Activated naive CD4-positive, alpha-beta T cell treated with anti-CD3 and anti-CD28 coated beads for 36 hours (primary cell): ENCODE measurements at places on chromosomes 3 and 15.

DNA sequence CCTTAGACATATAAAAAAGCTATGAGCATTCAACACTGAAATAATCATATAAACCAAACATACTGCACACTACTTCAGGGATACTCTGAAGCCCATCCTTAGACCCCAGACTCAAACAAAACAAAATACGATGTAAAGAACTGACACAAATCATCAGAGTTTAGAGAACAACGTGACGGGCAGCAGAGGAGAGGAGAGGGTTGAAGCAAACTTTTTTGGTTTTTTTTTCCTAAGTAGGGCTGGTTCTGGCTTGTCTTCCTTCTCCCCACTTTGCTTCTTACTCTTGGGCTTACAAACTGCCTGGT, 34.7 kb downstream of the GAP43 start:
- peak overlapping the region; percentile 90 for H3K4me3 ChIP-seq
- H3K27me3 ChIP-seq: peaks cover 3% of the 10 kb centered on the region
- DNase-seq: no peak
- peaks cover 1% of the 10 kb centered on the region for H3K36me3 ChIP-seq
- peaks cover 39% of the 10 kb centered on the region for H3K4me1 ChIP-seq

GRCh38 chr3:179016979-179017670, 54.5 kb downstream of the ZMAT3 start:
- H3K27ac ChIP-seq: peak overlapping the region; percentile 7
- H3K4me1 ChIP-seq: peaks cover 48% of the 10 kb centered on the region

- no peak overlapping the region for H3K27ac ChIP-seq
- no peak for DNase-seq
- no peaks in the 10 kb centered on the region for H3K27me3 ChIP-seq
- no peaks in the 10 kb centered on the region for H3K36me3 ChIP-seq
- H3K4me1 ChIP-seq: no peaks in the 10 kb centered on the region
- no peak overlapping the region for H3K4me3 ChIP-seq
Measured at GRCh38 chr15:62781081-62781497, 261.5 kb upstream of the TPM1 start.

DNA sequence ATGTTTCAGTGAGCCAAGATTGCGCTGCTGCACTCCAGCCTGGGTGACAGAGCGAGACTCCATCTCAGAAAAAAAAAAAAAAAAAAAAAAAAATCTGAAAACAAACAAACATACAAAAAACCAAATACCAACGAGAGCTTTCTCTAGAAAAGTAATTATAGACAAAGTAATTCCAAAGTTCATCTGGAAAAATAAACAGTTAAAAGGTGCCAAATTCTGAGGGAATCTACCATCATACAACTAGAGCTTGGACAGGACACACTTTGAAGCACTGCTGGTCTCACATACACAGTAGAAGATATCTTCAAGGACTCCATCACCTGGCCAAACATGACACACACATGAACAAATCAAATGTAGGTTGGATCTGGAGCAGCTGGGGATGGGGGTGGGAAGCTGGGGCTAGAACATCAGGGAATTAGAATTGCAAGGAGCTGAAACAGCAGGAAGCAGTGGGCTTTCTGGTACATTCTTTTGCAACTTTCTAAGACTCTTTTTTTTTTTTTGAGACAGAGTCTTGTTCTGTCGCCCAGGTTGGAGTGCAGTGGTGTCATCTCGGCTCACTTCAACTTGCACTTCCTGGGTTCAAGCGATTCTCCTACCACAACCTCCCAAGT, 41.1 kb upstream of the CTSH start:
- no peaks in the 10 kb centered on the region for H3K36me3 ChIP-seq
- H3K27me3 ChIP-seq: no peaks in the 10 kb centered on the region
- no peak overlapping the region for H3K27ac ChIP-seq
- no peak for DNase-seq
- no peak overlapping the region for H3K4me3 ChIP-seq
- H3K4me1 ChIP-seq: no peaks in the 10 kb centered on the region

- H3K36me3 ChIP-seq: no peaks in the 10 kb centered on the region
- no peaks in the 10 kb centered on the region for H3K4me1 ChIP-seq
- H3K27me3 ChIP-seq: no peaks in the 10 kb centered on the region
- H3K27ac ChIP-seq: no peak overlapping the region
Measured at GRCh38 chr15:61299075-61299763, 70.1 kb upstream of the RORA start.

- peaks cover 38% of the 10 kb centered on the region for H3K4me1 ChIP-seq
- no peaks in the 10 kb centered on the region for H3K36me3 ChIP-seq
- no peaks in the 10 kb centered on the region for H3K27me3 ChIP-seq
- no peak overlapping the region for H3K27ac ChIP-seq
Measured at GRCh38 chr3:189286188-189286587, 114.4 kb downstream of the TPRG1 start.

- no peaks in the 10 kb centered on the region for H3K27me3 ChIP-seq
- H3K36me3 ChIP-seq: no peaks in the 10 kb centered on the region
- no peak overlapping the region for H3K27ac ChIP-seq
- no peak for DNase-seq
Measured at GRCh38 chr3:151265166-151265565, 13.2 kb downstream of the P2RY14 start.

DNA sequence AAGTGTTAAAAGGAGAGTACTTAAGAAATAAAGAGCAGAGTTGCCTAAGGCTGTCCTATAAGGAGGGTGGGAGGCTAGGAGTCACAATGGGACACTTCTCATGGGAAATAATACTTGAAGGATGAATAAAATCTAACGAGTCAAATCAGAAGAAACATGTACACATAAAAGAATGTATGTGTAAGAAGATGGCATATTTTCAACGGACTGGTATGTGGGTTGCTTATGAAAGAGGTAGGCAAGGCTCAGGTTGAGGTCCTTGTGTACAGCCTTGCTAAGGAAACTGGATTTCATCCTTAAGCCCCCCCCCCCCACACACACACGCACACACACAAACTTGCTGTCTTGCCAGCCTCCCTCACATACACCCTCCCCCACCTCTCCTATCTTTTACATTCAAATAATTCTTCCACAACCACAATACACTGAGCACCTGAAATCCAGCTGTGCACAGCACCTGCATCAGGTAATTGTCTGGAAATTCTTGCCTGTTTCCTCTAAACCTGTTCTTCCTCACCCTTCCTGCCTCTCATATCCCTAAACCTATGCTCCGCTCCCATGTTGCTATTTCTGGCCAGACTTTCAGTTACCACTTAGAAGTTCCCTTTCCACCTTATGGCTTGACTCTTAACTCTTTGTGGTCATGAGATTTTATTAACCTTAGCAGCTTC, 79.2 kb downstream of the FMN1 start:
- no peaks in the 10 kb centered on the region for H3K36me3 ChIP-seq
- H3K27ac ChIP-seq: no peak overlapping the region
- no peaks in the 10 kb centered on the region for H3K4me1 ChIP-seq

DNA sequence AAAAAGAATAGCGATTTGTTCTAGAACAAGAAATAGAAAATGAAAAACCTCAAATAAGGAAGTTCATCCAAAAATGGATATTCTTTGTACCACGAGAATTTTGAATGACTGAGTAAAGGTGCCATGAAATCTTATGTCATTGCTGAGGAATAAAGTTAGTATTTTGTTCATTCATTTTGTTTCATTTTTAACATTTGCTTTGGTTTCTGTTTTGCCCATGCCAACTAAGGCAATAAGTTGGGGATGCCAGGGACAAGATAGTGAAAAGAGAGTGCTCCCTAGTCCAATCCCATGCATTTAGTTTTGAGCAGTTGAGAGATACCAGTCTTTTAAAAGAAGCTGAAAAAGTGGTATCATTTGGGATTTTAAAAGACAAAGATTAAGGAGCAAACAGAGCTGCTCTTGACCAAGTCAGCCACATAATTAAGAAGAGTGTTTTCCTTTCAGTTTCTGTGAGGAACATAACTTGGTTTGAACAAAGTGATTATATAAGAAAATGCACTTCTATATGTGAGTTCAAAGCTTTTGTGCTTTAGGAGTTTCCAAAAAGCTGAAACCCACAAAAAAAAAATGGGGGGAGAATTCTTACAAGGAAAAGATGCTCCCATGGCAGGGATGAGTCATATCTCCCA, 201.4 kb downstream of the PLOD2 start:
- DNase-seq: no peak
- no peaks in the 10 kb centered on the region for H3K4me1 ChIP-seq
- no peaks in the 10 kb centered on the region for H3K27me3 ChIP-seq
- H3K27ac ChIP-seq: no peak overlapping the region
- no peak overlapping the region for H3K4me3 ChIP-seq

DNA sequence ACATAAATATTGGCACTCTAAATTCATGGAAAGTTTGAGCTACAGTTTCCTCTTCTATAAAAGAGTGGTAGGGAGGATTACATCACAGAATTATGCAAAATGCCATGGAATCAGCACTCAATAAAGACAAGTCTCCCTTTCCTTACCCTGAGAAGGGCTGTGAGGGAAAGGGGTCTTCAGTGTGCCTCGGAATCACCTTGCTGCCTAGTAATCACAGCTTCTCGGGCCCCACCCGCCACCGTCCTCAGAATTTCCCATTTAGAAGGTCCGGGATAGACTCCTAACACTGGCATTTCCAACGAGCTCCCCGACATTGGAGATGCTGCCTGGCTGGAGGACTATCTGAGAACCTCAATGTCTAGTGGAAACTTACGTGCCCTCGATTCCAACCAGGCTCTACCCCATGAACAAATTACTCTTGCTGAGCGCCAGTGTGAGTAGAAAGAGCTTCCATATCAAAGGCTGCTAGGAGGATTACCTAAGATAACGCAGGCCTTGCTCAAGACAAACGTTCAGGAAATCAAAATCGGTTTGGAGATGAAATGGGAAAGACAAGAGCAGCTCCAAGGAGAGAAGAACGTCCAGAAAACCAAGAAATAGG, 92.1 kb upstream of the CHD2 start:
- DNase-seq: peak; percentile 27
- peak overlapping the region; percentile 87 for H3K4me3 ChIP-seq

- H3K27ac ChIP-seq: no peak overlapping the region
- H3K4me3 ChIP-seq: no peak overlapping the region
- H3K4me1 ChIP-seq: peaks cover 6% of the 10 kb centered on the region
- H3K36me3 ChIP-seq: peaks cover under 1% of the 10 kb centered on the region
- no peak for DNase-seq
Measured at GRCh38 chr3:131178710-131179375, 152.2 kb downstream of the NEK11 start.

DNA sequence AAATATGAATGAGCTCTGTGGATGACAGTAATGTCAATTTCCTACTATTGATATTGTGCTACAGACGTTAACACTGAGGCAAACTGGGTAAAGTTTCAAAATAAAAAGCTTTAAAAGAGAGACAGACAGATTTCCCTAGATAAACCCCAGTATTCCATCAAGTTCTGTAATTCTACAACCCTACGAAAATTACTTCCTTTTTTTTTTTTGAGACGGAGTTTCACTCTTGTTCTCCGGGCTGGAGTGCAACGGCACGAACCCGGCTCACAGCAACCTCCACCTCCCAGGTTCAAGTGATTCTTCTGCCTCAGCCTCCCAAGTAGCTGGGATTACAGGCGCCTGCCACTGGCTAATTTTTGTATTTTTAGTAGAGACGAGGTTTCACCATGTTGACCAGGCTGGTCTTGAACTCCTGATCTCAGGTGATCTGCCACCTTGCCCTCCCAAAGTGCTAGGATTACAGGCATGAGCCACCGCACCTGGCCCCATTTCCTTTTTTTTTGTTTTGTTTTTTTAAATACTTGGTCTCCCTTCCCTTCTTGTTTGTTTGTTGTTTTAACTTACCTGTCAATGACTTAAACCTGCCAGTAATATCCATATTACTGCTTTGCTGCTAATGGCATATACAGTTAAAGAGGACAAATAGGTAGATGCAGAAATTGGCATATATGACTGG, 57.2 kb downstream of the CBLB start:
- no peak for DNase-seq
- no peak overlapping the region for H3K4me3 ChIP-seq
- H3K4me1 ChIP-seq: peaks cover 60% of the 10 kb centered on the region
- H3K27me3 ChIP-seq: no peaks in the 10 kb centered on the region

DNA sequence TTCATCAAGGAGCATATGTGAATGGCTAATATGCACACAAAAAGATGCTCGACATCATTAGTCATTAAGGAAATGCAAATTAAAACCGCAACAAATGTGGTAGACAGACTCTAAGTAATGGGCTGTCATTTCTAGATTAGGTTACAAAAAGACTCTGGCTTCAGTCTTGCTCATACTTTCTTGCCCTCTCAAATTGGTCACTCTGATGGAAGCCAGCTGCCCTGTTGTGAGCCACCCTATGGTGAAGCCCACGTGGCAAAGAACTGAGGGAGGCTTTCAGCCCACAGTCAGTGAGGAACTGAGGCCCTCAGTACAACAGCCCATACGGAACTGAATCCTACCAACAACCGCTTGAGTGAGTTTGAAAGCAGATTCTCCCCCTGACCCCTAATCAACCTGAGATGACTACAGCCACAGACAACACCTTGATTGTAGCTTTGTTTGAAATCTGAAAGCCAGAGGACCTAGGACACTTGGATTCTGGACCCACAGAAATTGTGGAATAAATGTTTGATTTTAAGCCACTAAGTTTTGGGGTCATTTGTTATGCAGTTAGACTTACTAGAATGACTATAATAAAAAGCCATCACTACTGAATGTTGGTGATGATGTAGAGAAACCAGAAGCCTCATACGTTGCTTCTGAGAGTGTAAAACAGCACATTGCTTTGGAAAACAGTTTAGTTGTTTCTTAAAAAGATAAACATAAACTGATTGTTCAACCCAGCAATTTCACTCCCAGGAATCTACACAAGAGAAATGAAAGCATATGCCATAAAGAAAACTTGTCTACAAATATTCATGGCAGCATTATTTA, 45.7 kb downstream of the EHHADH start:
- no peaks in the 10 kb centered on the region for H3K4me1 ChIP-seq
- no peaks in the 10 kb centered on the region for H3K36me3 ChIP-seq
- no peaks in the 10 kb centered on the region for H3K27me3 ChIP-seq
- no peak for DNase-seq

- no peak for DNase-seq
- no peaks in the 10 kb centered on the region for H3K4me1 ChIP-seq
- no peaks in the 10 kb centered on the region for H3K36me3 ChIP-seq
- H3K4me3 ChIP-seq: no peak overlapping the region
Measured at GRCh38 chr15:81957698-81958097, 88.1 kb downstream of the MEX3B start.

DNA sequence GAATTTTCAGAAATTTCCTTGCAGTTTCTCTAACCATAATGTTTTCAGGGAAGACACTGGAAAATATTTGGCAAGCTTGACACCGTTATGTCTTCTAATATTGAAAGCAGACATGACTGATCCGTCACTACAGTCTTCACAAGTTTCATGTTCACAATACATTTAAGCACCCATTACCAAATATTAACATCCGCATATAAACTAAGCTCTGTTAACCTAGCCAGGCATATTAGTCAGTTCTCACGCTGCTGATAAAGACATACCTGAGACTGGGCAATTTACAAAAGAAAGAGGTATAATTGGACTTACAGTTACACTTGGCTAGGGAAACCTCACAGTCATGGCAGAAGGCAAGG, 162.7 kb upstream of the LYSMD4 start:
- no peaks in the 10 kb centered on the region for H3K4me1 ChIP-seq
- peaks cover 12% of the 10 kb centered on the region for H3K36me3 ChIP-seq
- no peak overlapping the region for H3K4me3 ChIP-seq
- H3K27ac ChIP-seq: no peak overlapping the region

DNA sequence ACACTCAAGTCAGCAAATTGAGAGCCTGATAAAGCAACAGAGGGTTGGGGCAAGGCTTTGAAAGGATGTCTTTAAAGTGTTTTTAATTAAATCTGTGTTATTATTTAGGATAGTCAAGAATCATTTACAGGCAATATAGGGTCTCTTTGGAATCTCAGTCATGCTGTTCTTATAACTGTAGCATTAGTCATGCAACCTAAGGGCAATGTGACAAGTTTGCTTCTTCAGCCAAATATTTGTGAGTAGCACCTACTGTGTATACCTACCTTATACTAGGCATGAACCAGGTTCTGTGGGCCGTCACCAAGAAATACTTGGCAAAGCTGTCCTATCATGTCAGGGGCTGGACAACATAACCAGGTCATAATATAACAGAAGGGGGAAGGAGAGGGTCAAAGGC, 184.6 kb upstream of the TRIM42 start:
- no peak overlapping the region for H3K4me3 ChIP-seq
- H3K36me3 ChIP-seq: no peaks in the 10 kb centered on the region
- H3K27ac ChIP-seq: no peak overlapping the region
- no peaks in the 10 kb centered on the region for H3K27me3 ChIP-seq
- no peak for DNase-seq
